ENCODE measurements at places on chromosomes 1 and 21.

DNA sequence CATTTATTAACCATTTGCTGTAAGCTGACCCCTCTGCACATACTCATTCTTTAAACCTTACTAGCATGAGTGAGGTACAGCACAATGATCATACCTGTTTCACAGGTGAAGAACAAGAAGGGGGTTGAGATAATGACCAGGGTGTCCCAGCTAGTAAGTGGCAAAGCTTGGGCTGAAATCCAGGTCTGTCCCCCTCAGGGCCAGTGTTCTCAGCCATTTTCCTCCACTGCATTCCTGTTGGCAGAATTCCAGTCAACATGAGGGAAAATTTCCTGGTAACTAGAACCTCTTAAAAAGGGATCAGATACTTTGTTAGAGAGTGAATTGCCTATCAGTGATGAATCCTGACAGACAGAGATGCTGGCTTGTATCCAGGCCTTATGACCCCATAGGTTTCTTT, 48.1 kb downstream of the SPATA46 start:
- DNase-seq = no peak

DNA sequence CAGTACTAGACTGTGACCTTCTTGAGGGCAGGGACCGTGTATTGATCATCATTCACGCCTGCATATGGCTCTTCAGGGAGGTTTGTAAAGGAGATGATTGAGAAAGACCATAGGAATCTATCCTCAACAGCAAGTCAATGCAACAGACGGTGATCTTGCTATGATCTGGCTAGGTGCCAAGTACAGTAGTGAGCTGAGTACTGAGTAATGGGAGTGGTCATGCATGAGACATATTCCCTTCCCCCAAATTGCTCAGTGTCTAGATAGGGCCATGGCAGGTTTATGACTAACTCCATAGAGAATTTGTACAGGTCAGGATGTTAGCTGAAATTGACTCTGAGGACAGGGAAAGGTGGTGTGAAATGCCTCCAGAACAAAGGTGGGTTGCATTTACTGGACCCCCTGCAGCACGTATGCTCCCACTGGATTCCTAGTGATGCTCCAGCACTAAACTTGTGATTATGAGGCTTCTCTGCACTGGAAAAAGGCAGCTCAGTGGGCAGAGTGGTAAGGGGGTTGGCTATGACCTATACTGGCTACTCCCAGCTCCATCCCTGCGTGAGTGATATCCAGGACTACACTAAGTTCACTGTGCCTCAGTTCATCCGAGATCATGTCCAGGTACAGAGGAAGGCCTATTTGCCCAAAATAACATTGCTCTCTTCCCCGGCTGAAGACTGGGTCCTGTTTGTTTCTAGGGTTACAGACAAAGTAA, 37.2 kb downstream of the KCNJ6 start:
- no peak for DNase-seq

- DNase-seq = no peak
Observed at GRCh38 chr1:29254346-29254745, 18.0 kb downstream of the PTPRU start.

- DNase-seq = peak; percentile 56
Observed at GRCh38 chr1:212608959-212609700, 569 bp downstream of the ATF3 start.

- no peak for DNase-seq
Observed at GRCh38 chr1:230215031-230215430, 148.0 kb downstream of the GALNT2 start.

GRCh38 chr21:27300770-27301169, 333.9 kb upstream of the ADAMTS5 start:
- no peak for DNase-seq

- no peak for DNase-seq
Observed at GRCh38 chr1:43841321-43842174, 92.1 kb upstream of the ARTN start.

DNA sequence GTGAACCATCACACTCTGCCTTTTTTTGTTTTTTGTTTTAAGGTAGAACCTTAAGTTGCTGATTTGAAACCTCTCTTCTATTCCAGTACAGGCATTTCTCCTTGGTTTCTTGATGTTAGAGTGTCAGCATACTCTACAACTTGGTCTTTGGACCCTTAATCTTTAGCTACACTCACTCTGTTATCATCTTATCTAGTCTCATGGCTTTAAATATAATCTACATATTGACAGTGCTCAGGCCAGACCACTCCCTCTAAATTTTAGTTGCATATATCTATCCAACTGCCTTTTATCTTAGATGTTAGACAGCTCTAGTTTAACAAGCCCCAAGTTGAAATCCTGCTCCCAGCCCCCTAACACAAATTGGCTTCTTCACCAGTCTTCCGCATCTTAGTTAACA, 22.1 kb downstream of the NME7 start:
- DNase-seq = no peak

DNA sequence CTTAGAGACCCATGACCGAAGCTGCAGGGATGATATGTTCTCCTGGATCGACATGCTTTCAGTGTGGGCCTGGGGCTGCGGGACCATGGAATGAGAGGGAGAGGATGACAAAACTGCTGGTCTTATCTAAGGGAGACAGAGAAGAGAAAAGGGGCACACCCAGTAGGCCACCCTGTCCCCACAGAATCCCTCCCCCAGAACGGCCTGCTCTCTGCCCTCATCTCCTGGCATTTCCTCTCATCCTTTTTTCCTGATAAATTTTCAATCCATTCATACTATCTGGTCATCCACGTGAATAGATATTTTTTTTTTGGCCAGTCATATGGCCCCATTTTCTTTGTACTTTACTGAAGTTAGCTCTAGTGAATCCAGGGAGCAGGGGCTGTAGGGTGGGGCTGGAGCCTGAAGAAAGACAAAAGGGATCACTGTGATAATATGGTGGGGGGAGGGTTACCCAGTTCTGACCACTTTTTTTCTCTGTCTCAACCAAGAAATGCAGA, at the start of gene PKLR:
PKLR (minus strand) TSS at position 97 of the 500 bp plus-strand sequence; CDS start at position 54, 43 bp downstream.
- DNase-seq = no peak

DNA sequence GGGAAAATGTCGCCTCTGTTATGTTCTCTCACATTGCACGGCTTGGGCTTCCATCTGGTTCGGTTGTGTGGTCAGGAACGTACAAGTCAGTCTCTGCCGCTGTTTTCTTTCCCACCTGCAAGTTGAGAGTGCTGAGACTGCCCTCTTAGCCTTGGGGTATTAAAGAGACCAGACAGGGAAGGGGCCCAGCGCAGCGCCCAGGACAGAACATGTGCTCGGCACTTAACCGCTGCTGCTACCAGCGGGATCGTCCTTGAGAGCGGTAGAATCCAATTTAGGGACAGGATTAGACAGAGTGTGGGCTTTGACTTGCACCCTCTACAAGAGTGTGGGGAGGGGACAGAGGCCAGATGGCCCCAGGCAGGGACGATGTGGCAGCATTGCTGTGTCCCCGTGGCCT, 17.7 kb upstream of the AGPAT3 start:
- DNase-seq = no peak

DNA sequence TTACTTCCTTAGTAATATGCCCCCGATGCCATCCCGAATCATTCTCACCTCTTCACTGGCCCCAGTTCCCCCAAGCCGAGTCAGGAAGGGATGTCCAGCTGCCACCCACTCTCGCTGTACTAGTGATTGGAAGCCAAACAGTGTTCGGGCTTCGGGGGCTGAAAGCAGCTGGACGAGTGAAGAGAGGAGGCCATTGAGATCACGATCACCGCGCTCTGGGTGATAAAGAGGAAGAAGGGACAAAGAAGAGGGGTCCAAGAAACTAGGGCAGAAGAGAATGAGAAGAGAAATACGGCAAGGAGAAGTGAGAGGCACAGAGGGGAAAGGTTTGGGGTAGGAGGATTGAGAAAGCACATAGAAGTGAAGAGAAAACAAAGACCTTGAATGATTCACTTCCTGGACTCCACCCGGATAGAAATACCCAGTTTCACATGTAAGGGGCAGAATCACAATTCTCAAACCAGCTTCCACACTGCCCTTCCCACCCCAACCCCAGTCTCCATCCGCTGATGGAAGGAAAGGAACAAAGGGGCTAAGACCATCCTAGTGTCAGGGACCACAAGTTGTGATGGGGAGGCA, 3.7 kb upstream of the SF3B4 start:
- DNase-seq = no peak

- no peak for DNase-seq
Observed at GRCh38 chr1:239764546-239764945, 327.1 kb upstream of the FMN2 start.

- no peak for DNase-seq
Observed at GRCh38 chr1:244157731-244158438, 106.8 kb downstream of the ZBTB18 start.
